Stimulated activated CD8-positive, alpha-beta memory T cell treated with anti-CD3 and anti-CD28 coated beads, Interleukin-15, amount 100 ng/mL, for 48 hours (primary cell): ENCODE measurements at places on chromosomes 4 and X.

DNA sequence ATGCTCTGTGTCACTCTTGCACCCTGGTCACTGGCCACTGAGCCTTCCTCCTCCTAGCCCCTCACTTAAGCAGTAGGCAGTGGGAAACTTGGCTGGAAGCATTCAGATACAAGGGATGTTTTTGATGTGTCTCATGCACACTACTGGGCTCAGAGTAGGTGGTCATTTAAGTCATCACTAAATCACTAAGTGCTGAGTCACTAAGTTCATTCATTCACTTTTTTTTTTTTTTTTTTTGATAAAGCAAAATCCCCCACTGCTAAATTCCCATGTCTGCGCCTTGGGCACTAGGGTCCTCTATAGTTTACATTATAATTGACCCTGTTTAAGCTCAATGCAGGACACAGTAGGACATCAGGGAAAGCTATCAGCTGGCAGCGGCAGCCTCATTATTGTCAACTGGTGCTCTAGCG, 182.4 kb upstream of the MBNL3 start:
- no peak for DNase-seq

GRCh38 chr4:174494726-174495125, 27.6 kb downstream of the HPGD start:
- no peak for DNase-seq

GRCh38 chr4:116705466-116705865, 379.9 kb downstream of the TRAM1L1 start:
- DNase-seq: no peak

GRCh38 chr4:102492531-102493241, 8.5 kb upstream of the NFKB1 start:
- no peak for DNase-seq

- no peak for DNase-seq
Observed at GRCh38 chrX:13917507-13917906, 100.6 kb upstream of the GPM6B start.

DNA sequence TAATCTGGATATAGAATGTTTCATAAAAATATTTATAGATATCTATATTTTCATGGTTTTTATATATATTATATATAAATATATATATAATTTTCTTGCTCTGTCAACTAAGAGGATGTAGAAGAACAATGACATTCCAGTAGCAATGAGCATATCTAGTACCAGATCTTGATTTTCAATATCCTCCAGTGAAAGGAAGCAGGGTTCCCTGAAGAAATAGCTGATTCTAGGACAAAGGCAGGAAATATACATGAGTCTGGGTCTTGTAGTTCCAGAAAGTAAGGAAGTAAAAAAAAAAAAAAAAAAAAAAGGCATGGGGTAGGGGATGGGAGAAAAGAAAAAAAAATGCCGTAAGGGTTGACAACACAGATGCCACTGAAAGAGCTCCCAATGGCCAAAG, 241.4 kb downstream of the RASL11B start:
- no peak for DNase-seq

GRCh38 chrX:136015016-136015415, 29.8 kb downstream of the SLC9A6 start:
- no peak for DNase-seq

GRCh38 chr4:37438564-37439279, 194.2 kb downstream of the NWD2 start:
- DNase-seq: no peak

- no peak for DNase-seq
Observed at GRCh38 chr4:147453561-147454141, 27.2 kb upstream of the EDNRA start.

DNA sequence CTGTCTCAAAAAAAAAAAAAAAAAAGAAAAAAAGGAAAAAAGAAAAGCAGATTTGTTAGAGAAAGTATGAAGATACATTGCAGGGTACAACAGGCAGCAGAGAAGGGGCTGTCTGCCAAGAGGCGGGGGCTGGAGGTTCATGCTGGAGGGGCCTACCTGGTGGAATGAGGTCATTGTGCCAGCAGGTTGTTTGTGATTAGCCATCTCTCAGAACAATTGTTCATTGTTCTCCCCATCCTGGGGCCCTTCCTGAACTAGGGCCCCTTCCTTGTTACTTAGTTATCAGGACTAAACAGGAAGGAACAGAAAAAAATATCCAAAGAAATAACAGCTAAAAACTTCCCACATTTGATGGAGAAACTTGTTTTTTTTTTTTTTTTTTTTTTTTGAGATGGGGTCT, 14.0 kb upstream of the GPKOW start:
- no peak for DNase-seq

- no peak for DNase-seq
Observed at GRCh38 chr4:124946696-124947095, 234.2 kb upstream of the ANKRD50 start.

GRCh38 chrX:72020204-72020603, 109.6 kb downstream of the NHSL2 start:
- DNase-seq: no peak

- DNase-seq: peak; percentile 12
Observed at GRCh38 chr4:64158648-64159326, 250.5 kb downstream of the TECRL start.

GRCh38 chrX:103477496-103477895, 41.8 kb downstream of the RAB40A start:
- DNase-seq: no peak

DNA sequence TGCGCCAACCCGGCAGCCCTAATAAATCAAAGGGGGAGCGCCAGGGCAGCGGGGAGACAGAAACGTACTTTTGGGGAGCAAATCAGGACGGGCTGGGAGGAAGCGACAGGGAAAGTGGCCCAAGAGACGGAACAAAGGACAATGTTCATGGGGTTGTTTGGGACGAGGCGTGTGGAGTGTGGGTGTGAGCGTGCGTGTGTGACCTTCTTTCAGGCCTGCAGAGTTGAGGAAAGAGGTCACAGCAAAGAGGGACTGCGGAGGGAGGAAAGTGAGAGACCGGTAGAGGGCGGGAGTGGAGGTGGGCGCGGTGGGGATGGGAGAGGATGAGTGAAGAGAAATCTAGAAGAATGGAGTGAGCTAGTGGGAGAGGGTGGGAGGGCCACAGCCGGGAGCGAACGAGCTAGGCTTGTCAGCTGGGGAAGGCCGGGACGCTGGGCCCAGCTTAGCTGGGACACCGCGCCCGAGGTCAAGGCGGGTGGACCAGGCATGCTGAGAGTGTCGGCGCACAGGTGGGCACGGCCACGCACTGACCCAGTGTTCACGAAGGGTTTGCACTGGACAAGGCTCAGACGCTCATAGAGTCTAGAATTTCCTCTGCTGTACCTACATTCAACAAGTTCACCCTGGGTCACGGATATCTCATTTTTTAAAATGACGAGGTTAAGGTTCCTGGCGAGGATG, 14.7 kb upstream of the PITX2 start:
- DNase-seq: no peak

DNA sequence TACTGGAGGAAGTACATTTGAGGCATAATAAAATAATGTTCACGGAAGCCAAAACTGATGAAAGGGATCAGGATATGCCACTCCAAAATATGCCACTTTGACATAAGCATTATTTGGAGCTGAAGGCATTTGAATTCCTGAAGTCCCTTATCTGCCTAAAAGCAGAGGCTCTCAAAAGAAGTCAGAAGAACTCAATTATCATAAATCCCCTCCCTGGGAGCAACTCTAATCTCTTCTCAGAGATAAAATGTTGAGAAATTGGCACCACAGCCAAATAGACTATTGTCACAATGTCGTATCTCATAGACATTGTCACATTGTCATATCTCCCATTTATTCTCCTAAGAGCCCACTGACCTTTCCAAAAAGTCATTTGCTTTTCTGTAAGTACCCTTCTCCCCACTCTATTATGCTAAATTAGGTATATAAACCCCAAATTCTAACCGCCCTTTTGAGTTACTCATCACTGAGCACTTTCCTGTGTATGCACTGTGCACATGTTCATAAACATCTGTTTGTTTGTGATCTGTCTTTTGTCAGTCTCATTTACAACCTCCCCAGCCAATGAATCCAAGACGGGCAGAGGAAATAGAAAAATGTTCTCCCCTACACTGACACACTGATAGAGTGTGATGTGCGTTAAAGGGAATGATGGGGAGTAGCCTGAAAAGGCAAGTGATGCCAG, 78.5 kb upstream of the NAF1 start:
- no peak for DNase-seq

GRCh38 chr4:131499141-131499873, 1649.8 kb upstream of the PCDH10 start:
- DNase-seq: no peak

DNA sequence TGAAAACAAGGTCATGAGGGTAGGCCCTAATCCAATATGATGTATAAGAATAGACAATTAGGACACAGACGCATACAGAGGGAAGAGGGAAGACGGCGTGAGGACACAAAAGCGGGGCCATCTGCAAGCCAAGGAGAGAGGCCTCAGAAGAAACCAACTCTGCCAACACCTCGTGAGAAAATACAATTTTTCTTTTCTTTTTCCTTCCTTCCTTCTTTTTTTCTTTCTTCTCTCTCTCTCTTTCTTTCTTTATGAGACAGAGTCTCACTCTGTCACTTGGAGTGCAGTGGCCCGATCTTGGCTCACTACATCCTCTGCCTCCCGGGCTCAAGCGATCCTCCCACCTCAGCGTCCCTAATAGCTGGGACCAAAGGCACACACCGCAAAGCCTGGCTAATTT, 1.5 kb upstream of the PKD2 start:
- DNase-seq: no peak
